ENCODE measurements at places on chromosomes 2 and 18. TPM values are rescaled to one million over a fixed set of nuclear protein-coding genes. Genes with fewer than 3 reads are reported as not detected.

Gene MYO7B
- total RNA-seq = 0.42 TPM

Gene SFTPB
- 0.50 TPM for total RNA-seq

DNA sequence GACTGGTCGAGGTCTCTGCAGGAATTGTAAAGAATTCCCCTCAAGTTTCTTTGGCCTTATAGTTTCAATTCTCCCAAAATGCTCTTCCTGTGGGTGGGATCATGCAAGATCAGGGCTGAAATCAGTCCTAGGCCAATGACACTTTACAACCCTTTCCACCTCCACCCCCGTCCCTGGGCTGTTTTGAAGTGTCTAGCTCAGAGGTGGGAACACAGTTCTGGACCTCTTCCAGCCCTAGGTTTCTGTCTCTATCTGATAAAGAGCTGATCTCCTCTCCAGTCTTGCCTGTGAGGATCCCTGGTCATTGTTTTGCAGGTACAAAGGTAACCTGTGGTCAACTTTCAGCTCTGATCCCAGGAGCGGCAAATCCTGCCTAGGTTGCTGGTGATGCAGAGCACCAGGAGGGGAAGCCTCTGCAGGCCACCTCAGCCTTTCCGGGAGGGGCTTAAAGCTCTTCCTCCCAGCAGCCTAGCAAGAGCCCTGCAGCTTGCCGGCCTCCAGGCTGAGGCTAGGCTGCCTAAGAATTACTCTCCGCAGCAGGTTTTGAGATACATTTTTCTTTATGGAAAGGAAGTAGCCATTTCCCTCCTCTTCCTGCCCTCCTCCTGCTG lies 69.8 kb upstream of the WIPF1 start:
- DNase-seq = no peak

DNA sequence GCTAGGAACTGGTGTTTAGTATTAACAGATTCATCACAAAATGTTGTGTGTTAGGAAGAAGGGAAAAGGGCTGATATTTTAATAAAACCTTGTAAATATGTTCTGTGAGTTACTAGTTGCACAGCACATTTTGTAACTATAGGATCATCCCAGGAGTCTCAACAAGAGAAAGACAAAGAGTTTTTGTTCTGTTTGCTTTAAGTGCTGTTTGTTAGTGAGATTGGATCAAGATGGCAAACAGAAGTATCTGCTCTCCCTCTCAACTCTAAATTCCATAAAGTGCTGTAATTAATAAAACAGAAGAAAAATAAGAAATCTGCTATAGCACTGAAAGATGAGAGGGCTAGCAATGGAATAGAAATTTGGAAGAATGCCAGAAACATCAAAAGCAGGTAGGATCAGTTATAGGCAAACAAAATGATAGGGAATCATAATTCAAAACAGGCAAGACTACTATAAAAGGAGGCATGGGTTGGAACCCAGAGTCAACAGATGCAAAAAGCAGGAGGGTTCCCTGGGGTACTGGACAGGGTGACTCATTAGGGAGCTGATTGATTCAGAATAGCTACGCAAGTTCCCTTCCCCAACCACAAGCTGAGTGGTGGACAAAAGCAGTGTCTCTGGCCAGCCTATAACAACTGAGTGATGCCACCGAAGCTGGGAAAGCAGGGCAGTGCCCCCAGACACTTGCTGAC lies 75.8 kb downstream of the DYNC1I2 start:
- no peak for DNase-seq

DNA sequence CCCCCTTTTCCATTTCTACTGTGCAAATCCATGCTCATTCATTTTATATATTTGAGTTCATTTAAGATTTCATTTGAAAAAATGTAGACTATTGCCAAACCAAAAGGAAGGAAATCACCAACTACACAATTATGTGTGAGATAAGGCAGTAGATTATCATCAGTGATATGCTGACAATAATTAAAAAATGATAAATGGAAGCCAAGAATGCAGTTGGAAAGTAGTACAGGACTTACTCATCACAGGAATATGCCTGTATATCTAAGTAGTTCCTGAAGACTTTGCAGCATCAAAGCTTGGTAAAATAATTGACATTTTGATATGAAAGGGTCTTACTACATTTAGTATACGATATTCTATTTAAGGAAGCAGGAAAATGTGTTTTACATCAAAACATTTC lies 166.1 kb upstream of the OTX1 start:
- no peak for DNase-seq
